ENCODE measurements at places on chromosomes 11 and 22.

- DNase-seq: no peak
Observed at GRCh38 chr11:90113541-90113940, 20.9 kb upstream of the NAALAD2 start.

- DNase-seq: no peak
Observed at GRCh38 chr11:77479746-77480352, 6.0 kb upstream of the PAK1 start.

- DNase-seq: no peak
Observed at GRCh38 chr11:133896028-133896427, 50.7 kb upstream of the SPATA19 start.

- DNase-seq: no peak
Observed at GRCh38 chr11:17471501-17471900, 5.1 kb downstream of the ABCC8 start.

GRCh38 chr22:38484244-38484643 lies 16.3 kb downstream of the KDELR3 start:
- DNase-seq: no peak

GRCh38 chr11:70491696-70492472 lies 93.6 kb downstream of the CTTN start:
- no peak for DNase-seq

- no peak for DNase-seq
Observed at GRCh38 chr22:44482776-44483175, 15.3 kb downstream of the RTL6 start.

DNA sequence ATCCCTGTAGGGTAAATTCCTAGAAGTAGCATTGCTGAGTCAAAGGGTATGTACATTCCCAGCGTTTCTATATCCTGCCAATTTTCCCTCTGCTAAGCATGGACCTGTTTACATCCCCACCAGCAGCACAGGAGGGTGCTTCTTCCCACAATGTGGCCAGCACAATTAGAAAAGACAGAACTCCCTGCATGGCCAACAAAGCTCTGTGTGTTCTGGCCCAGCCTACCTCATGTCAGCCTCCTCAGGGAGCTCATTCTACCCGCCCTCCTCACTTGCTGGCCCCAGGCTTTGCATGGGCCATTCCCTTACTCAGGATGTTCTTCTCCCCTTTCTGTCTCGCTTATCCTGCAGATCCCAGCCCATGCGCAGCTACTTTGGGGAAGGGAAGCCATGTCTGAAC lies 186.1 kb downstream of the DSCAML1 start:
- DNase-seq: no peak

- DNase-seq: no peak
Observed at GRCh38 chr22:27237080-27237741, 564.3 kb downstream of the MN1 start.

GRCh38 chr11:11522591-11522990 lies 99.2 kb downstream of the GALNT18 start:
- DNase-seq: no peak

DNA sequence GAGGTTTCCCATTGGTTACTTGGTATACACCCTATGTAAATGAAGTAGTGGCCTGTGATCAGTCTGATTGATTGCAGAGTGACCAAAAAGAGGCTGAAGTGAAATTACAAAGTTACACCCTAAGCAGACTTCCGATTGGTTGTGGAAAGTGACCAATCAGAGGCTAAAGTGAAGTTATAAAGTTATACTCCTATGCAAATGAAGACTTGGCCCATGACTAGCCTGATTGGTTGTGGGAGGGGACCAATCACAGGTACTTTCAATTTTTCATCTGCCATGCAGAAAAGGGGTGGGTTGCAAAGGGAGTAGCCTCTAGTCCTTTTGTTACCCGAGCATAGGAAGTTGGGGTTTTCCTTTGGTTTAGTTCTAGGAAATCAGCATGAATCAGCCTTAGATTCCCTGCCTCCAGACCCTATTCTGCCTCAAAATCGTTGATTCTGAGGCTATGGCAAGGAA lies 18.1 kb upstream of the CSTF3 start:
- DNase-seq: no peak

DNA sequence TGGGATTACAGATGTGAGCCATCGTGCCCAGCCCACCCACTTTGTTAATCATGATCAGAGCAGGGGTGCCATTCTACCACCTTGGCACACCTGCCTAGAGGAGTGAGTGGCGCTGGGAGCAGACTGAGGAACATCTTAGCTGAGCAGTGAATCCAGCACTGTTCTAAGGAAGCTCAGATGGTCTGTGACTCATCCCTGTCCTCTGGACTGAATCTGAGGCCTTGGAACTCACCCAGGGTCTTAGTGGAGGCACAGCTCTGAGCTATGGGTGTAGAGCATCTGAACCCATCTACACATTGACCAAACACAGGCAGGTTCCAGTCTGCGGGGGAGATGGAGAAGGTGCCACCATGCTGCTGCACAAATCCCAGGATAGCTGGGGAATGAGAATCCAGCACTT lies 14.9 kb downstream of the PGAP2 start:
- DNase-seq: no peak

- DNase-seq: no peak
Observed at GRCh38 chr11:58626934-58627483, 4.5 kb downstream of the CNTF start.

DNA sequence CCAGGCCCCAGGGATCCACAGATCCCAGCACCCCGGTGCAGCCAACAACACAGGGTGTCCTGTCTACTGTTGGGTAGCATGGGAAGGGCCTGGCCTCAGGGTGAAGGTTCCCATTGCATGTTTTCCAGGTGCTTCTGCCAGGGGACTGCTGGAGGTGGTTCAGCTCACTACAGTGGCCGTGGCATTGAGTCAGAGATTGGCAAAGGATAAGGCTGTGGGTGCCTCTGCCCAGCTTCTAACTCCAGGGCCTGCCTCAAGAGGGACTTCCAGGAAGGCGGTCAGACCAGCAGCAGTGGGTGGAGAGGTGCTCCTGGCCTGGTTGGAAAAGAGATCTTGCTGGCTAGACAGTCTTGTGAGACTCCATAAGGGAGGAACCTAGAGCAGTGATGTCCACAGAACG lies 20.9 kb downstream of the CSNK1E start:
- no peak for DNase-seq

DNA sequence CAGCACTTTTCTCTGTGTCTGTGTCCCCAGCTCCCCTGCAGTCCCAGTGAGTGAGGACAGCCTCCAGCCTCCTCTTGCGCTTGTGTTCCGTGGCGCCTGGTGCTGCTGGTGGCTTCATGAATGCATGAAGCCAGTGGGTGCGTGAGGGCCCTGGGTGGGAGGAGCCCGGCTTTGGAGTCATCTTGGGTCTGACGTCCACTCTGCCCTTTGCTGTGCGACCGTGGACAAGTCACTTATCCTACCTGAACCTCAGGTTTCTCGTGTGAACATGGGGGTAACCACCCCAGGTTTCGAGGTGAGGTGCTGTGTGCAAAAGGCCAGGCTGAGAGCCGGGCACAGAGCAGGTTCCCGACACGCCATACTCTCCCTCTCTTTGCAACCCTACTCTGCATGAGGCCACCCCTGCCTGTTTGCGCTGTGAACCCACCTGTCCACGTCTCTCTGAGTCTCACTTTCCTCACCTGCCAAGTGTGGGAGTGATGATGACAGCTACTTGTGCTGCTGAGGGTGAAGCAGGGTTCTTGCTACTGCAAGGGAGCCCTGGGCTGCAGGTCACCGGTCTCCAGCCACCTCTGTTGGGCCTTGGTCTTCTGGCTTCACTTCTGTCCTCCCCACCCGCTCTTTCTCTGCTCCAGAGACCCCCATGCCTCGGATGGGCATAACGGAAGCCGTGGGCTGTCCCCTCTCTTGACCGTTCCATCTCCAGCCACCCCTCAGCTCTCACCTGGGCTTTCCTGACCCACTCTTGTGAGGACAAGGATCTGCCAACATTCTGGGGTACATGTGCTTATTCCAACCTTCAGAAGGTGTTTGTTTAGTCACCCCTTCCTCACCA lies 537.6 kb downstream of the TBC1D22A start:
- no peak for DNase-seq

- DNase-seq: no peak
Observed at GRCh38 chr22:36797374-36797773, 19.5 kb downstream of the PVALB start.

DNA sequence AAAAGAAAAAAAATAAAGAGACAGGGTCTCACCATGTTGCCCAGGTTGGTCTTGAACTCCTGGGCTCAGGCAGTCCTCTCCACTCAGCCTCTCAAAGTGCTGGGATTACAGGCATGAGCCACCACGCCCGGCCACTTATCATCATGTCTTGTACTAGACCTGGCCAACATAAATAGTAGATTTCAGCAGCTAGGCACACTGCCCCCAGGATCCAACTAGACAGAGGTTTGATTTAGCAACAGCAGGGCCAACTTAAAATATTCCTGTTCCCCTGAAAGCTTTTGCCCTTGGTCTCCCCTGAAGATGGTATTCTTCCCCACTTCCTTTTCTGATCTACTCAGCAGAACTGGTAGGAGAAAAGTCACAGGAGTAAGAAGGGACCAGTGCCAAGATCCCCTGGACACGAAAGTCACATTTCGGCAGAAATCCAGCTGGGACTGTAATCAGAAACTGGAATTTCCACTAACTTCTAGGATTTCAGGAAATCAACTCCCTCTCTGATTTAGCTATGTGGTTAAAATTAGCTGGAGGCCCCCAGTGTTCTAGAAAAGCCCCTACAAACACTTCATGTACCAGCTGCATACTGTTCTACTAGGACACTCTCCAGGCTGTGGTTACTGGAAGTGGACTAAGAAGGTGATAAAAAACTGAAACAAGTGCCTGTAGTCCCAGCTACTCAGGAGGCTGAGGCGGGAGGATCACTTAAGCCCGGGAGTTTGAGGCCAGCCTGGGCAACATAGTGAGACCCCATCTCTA lies 8.9 kb upstream of the PPP2R1B start:
- DNase-seq: no peak

GRCh38 chr11:28086569-28086968 lies 21.4 kb downstream of the KIF18A start:
- DNase-seq: no peak

DNA sequence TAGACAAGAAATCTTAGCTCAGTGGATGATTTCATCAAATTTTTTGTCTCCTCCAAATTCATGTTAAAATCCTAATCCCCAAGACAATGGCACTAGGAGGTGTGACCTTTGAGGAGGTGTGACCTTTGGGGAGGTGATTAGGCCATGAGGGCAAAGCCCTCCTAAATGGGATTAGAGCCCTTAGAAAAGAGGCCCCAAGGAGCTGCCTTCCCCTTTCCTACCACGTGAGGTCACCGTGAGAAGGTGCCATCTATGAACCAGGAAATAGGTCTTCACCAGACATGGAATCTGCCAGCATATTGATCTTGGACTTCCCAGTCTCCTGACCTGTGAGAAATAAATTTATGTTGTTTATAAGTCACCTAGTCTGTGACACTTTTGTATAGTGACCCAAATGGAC lies 138.7 kb downstream of the TRIM29 start:
- no peak for DNase-seq

DNA sequence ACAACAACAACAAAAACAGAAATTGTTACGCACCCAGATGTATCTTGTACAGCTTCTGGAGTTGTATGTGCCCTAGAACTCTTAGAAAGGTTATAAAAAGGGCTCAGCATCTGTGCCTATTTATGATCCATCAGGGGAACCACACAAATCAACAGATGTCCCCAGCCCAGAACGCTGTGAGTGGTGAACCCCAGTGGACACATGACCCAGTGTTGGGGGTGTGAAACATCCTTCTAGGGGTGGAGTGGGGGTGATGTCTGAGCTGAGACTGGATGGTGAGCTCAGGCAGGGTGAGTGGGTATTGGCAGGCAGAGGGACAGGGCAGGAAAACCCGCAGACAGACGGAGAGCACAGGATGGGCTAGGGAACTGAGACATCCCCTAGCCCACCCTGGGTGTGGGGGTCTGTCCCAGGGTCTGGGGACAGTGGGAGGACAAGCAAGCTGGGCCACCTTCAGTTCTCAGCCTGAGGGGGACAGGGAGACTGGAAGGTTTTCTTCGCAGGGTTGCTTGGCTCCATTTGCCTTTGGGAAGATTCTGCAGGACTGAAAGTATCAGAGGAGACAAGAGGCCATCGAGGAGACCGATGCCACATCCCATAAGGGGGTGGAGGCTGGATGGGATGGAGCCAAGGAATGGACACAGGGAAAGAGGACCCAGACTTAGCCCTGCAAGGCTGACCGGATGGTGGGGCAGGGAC lies 5.8 kb upstream of the EMID1 start:
- DNase-seq: no peak

DNA sequence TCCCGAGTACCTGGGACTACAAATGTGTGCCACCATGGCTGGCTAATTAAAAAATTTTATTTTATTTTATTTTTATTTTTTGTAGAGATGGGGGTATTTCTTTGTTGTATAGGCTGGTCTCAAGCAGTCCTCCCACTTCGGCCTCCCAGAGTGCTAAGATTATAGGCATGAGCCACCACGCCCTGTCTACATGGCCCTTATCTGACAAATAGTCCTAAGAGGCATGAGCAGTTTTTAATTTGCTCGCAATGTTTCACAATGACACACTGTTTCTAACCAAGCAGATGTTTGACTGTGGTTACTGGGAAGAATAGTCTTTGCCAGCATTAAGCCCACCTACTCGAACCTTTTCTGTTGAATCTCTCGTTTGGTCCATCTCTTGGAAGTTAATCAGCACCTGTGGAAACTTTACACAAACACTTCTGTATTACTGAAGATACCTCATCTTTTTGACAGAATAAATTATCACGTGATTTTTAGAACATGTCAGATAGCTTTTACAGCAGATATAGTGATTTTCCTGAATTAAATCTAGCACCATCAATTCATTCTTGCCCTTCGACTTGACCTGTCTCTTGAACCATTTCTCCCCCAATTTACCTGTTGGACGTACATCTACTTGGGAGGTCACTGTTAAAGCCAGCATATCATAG lies 71.4 kb downstream of the MTMR3 start:
- no peak for DNase-seq

Measured in DMS153 (cell line).